Stimulated activated CD8-positive, alpha-beta memory T cell treated with anti-CD3 and anti-CD28 coated beads, Interleukin-2, amount 100 ng/mL, for 1 hour (primary cell): ENCODE measurements at places on chromosomes 12 and 14.

DNA sequence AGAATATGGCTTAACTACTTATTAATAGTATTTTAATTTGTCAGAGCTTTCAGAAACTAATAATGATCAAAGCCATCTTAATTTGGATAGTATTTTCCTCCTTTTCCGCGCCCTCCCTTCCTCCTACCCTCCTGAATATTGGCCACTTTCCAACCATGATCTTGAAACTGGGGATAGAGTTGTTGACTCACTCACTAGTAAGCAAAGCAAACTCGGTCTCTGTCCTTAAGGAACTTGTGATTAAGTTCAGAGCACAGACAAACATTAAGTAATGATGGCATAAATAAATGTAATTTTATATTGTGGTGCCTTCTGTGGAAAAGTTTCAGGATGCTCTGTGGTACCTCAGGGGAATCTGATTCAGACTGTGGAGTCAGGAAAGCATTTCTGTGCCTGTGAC is 75.7 kb downstream of the LRRK2 start:
- no peak for DNase-seq

DNA sequence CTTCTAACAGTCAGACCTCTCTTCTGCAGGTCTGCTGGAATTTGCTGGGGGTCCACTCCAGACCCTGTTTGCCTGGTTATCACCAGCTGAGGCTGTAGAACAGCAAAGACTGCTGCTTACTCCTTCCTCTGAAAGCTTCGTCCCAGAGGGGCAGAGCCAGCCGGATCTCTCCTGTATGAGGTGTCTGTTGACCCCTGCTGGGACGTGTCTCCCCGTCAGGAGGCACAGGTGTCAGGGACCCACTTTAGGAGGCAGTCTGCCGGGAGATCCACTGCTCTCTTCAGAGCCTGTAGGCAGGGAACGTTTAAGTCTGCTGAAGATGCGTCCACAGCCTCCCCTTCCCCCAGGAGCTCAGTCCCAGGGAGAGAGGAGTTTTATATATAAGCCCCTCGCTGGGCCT is 125.1 kb downstream of the SOX5 start:
- no peak for DNase-seq

- no peak for DNase-seq
These were observed 865 bp downstream of the RGS6 start for GRCh38 chr14:71933001-71933587.

DNA sequence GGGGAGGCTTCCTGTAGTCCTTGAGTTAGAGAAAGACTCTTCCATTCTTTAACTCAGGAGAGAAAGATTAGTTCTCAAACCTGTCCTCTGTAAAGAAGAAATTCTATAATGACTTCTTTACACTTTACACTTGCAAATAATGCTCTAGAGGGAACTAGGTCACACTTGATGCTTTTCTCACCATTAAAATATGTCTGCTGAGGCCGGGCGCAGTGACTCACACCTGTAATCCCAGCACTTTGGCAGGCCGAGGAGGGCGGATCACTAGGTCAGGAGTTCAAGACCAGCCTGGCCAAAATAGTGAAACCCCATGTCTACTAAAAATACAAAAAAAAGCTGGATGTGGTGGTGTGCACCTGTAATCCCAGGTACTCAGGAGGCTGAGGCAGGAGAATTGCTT is 6.3 kb downstream of the NTN4 start:
- no peak for DNase-seq

DNA sequence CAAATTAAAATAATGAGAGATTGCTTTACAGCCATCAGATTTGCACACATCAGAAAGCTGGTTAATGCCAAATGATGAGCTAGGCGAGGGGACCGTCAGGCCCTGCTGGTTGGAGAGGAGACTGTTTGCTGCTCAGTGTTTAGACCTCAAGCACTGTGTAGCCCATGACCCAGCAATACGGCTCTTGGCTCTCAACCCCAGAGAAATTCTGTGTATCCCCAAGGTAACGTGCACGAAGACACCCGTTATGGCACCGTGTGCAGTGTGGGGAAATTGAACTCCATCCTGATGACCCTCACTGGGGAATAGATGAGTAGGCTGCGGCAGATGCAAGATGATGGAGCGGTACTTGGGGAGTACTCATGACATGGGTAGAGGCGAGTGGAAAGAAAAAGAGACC is 55.7 kb downstream of the EID3 start:
- DNase-seq = no peak

GRCh38 chr14:22666203-22666893 is 22.2 kb upstream of the OR6J1 start:
- DNase-seq = no peak

GRCh38 chr14:105439710-105440553 is 20.3 kb downstream of the MTA1 start:
- no peak for DNase-seq
